HL-60 (cell line): ENCODE measurements at places on chromosomes 2 and 18.

DNA sequence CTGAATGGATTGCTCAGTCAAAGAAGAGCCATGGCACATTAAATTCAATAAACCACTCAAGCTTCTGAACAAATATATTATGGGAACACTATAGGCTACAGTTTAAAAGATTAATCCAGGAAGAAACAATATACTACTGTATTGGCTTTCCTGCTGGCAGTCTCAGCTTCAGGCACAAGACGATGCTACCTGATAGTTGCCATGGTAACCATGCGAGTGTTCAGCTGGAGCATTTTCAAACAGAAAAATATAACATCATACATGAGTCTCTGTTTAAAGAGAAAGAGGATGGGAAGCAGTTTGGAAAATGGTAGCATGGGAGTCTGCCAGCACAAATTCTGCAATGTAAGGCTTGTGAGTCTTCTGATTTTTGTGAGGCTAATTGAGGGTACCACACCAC lies 65.9 kb upstream of the CPO start:
- DNase-seq = no peak

DNA sequence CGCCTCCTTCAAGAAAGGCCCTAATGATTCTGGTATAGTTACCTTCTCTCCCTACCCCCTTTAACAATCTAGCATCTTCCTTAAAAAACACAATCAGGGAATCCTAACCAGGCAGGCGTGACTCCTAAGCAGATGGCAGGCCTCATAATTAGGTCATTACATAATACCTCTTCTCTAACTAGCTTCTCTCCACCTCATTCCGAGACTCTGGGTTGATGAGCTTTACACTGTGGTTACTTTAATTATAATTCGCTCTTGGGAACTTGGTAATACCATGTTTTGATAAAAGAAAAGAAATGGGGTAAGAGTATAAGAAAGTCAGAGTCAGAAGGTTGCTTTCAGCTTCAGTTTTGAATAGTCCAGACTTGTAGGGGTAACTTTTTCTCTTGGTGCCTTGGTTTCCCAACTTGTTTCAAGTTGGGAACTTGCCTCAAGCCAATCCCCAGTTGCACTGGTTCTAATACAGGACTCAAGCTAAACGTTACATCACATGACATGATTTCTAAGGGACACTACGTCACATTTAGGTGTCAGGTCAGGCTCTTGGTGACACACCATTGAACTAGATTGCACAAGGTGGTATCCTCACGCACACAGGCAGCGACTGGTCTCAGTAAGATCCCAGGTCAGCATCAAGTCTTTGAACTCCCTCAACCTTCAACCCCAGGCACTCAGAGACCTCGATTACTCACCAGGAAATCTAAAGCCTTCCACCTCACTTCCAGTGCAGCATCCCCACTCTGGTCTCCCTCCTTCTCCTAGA lies 59.2 kb downstream of the AAK1 start:
- no peak for DNase-seq

DNA sequence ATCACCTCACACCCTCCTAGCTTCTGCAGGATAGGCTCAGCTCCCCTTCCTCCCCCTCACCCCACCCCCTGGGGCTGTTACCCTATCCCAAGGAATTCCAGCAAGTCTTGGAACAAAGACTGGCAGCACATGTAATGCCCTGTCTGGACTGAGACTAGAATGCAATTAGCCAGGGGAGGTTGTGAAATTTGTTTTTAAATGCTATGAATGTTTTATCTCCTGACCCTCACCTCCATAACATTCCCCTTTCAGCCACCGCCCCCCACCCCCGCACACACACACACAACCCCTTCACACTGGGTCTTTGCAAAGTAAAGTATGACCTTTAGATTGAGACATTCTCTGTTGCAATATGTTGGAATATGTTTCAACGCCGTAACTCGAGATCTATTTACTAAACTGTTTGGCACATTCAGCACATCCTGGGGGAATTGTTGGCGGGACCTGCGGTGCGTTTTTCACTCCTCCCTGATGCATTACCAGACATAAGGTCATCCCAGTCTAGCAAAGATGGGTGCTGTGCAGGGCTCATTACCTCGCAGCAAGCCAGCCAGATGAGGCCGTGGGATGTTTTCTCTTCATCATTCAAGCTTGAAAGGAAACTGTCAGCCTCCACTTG lies 290.7 kb upstream of the SLC14A2 start:
- DNase-seq = no peak

DNA sequence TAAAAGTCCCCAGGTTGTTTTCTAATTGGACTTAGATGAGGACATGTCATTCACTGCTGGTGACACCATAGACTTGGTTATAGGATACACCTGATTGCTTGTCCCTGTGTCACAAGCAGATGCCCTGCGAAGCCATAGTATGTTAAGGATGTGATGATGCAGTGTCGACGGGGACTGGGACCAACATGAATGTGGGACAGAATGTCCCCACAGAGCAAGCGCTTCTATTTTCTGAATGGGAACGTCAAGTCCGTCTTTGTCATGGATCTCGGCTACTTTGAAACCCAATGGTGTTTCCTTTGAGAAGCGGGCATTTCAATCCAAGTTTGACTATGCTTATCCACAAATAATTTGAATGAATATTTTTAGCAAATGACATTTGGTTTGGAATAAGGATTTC lies 2.1 kb downstream of the GCG start:
- DNase-seq = no peak

- no peak for DNase-seq
Measured at GRCh38 chr2:74688881-74689280, 34.8 kb downstream of the SEMA4F start.

- DNase-seq = no peak
Measured at GRCh38 chr2:60354713-60355112, 198.7 kb downstream of the BCL11A start.

- DNase-seq = no peak
Measured at GRCh38 chr2:166357068-166357949, 18.4 kb downstream of the SCN9A start.

- no peak for DNase-seq
Measured at GRCh38 chr2:3287896-3288295, 89.7 kb downstream of the EIPR1 start.

- DNase-seq = no peak
Measured at GRCh38 chr2:233801357-233802131, 23.4 kb downstream of the MROH2A start.

- DNase-seq = no peak
Measured at GRCh38 chr2:9336576-9337314, 86.6 kb downstream of the ITGB1BP1 start.

DNA sequence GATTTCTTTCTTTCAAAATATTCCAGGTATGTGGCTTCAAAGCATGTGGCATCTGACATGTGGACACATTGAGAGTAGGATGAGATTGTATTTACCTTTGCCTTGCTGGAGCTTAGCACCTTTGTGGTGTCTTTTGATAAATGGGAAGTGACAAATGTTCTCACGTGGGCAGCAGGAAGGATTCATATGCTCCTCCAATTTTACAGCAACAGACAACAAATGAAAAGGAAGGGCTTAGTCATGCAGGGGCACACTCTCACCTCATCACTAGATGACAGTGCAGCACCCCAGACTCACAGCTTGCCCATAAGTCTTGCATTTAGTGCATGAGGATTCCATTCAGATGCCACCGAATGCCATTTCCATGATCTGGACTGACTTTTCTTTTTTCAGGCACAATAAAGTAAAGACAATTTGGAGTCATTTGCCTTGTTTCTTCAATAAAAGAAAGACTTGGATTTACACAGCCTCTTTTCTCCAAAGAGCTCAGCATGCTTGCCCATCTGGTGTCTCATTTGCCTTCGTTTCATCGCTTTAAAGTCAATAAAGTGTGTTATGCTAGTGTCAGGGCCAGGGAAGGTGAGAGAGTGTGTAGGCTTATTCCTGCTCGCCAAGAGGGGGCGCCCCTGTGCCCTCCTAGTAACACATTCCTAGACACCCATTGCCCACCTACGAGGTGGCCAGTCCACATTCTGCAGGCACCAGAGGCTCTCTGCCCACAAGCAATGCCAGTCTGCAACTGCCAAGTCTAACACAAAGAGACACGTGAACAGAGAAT lies 39.6 kb upstream of the DAPL1 start:
- no peak for DNase-seq

DNA sequence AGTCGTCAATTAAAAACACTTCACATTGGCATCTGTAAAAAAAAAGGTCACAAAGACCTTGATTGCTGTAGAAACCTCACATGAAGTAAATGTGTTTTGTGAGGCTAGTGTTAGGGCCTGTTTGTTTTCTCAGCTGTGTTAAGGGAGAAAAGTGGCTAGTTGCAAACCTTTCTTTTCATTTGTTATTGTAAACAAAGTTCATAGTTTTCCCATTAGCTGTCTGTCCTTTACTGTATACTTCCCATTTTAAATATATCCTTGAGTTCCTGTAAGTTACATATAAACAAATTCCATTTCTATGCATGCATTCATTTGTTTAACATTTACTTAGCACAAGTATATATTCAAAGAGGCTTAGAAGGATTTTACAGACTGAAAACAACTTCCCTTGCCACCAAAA lies 1250.2 kb downstream of the LRP1B start:
- no peak for DNase-seq

DNA sequence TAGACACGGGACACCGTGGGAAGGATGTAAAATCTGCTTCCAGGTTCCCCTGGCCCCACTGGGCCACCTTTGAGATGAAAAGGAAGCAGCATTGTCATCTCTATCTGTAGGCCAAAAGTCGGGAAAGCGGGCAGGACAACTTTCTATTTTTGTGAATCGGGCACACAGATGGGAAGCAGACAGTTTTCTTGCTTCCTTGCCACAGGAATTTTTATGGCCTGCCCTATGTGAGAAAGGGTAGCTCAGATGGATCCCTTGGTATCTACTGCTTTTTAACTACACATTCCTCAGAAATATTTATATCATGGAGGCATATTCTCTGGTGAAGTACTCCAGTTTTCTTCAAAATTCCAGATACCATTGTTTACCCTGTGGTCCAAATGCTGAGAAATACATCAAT lies 735.5 kb downstream of the CBLN2 start:
- DNase-seq = no peak

GRCh38 chr2:2286592-2286991 lies 44.5 kb downstream of the MYT1L start:
- no peak for DNase-seq

- DNase-seq = no peak
Measured at GRCh38 chr2:104897515-104898184, 43.7 kb downstream of the POU3F3 start.

DNA sequence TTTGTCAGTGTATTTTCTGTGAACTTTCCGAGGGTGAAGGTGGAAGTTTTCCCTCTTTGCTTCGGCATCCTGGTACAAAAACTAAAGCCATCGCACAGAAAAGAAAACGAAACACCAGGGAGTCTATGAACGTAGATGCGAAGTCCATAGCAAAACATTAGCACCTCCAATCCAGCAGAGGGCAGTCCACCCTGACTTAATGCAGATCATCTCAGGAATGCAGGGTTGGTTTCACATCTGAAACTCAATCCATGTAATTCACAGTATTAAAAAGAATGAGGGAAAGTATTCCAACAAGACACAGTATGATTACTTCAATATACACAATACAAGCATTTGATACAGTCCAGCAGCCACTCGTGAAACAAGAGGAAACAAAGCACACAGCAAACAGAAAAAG lies 70.8 kb downstream of the RTP5 start:
- DNase-seq = no peak

DNA sequence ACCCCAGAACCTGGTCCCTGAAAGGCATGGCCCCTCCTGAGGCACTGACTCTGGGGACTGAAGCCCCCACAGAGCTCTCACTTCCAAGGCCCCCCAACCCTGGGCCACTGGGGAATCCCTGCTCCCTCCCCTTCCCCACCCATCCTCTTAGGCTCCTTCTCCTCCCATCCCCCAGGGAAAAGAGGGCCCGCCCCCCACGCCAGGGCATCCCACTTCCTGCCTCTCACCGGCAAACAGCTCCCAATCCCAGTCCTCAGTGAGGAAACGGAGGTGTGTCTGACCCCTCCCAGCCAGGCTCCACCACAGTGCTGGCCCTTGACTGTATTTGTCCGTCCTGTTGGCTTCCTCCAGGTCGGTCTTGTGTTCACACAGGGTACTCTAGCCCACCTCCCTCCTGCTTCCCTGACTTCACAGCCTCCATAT lies 35.0 kb upstream of the PTMA start:
- no peak for DNase-seq

DNA sequence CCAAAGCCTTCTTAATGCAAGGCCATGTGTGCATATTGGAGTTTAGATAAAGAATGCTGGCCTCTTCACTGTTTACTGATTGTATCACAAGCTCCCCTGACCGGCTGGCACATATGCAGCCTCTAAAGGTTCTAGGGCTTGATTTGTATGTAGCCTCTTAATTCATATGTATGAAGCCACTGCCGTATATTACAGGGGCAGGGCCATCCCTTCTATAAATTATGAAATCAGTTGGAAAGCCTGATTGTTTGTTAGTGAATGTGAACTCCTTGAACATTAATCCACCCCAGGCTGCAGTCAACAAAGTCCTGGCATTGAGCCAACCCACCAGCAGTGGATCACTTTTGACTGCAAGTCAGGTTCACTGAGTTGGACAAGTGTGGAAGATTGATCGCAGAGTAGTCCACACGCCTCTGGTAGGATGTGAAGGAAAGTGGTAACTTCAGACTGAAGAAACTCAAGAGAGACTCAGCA lies 61.6 kb upstream of the PARD3B start:
- DNase-seq = no peak

GRCh38 chr2:135993421-135993820 lies 8.0 kb upstream of the DARS1 start:
- no peak for DNase-seq

DNA sequence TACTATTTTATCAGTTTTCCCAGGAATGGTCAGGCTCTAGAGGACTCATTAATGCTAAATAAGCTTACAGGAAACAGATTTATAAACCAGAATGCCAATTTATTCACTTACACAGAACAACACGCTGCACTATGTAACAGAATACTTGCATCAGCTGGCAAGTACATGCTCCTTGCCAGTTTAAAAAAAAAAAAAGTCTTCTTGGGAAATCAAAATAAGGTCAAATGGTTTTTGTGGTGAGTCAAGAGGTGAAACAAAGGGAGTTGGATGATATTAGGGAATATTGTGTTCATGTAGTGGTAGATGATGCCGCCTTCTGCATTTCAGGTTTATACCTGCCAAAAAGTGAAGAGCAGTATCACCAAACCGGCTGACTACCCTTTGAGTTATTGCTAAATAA lies 1322.1 kb upstream of the ZEB2 start:
- no peak for DNase-seq

- DNase-seq = no peak
Measured at GRCh38 chr2:85257359-85257969, 70.3 kb downstream of the TGOLN2 start.

GRCh38 chr2:233982421-233983121 lies 65.4 kb downstream of the TRPM8 start:
- DNase-seq = no peak
